ENCODE measurements at places on chromosomes 12 and 14.

- DNase-seq = no peak
These were observed 1.4 kb downstream of the JPH4 start for GRCh38 chr14:23577004-23577681.

DNA sequence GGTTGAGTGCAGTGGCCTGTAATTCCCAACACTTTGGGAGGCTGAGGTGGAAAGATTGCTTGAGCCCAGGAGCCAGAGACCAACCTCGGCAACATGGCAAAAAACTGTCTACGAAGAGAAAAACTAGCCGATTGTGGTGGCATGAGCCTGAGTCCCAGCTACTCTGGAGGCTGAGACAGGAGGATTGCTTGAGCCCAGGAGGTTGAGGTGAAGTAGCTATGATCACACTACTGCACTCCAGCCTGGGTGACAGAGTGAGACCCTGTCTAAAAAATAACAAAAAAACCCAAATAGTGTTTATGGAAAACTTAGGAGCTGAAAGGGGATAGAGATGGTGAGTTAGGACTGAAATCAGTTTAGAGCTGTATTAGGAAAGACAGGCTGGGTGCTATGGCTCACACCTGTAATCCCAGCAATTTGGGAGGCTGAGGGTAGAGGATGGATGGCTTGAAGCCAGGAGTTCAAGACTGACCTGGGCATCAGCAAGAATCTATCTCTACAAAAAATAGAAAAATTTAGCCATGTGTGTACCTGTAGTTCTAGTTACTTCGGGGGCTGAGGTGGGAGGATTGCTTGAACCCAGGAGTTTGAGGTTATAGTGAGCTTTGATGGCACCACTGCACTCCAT is 9.7 kb downstream of the PNN start:
- no peak for DNase-seq

DNA sequence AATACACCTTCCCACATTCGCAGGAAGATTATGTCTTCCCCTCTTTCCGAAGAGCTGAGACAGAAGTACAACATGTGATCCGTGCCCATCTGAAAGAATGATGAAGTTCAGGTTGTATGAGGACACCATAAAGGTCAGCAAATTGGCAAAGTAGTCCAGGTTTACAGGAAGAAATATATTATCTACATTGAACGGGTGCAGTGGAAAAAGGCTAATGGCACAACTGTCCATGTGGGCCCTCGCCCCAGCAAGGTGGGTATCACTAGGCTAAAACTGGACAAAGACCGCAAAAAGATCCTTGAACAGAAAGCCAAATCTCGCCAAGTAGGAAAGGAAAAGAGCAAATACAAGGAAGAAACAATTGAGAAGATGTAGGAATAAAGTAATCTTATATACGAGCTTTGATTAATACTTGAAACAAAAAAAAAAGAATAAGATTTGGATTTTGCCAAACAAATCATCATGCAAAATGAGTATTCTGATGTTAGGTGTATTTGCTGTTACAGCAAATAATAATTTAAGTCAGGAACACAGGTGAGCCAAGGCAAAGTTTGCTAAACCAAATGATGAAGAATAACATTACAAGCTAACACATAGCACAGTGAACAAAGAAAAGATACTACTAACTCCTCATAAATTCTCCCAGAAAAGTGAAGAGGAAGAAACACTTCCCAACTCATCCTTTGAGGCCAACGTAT is 30.6 kb downstream of the FAM186A start:
- no peak for DNase-seq

- no peak for DNase-seq
These were observed 97.5 kb upstream of the FKBP4 start for GRCh38 chr12:2697057-2697800.

DNA sequence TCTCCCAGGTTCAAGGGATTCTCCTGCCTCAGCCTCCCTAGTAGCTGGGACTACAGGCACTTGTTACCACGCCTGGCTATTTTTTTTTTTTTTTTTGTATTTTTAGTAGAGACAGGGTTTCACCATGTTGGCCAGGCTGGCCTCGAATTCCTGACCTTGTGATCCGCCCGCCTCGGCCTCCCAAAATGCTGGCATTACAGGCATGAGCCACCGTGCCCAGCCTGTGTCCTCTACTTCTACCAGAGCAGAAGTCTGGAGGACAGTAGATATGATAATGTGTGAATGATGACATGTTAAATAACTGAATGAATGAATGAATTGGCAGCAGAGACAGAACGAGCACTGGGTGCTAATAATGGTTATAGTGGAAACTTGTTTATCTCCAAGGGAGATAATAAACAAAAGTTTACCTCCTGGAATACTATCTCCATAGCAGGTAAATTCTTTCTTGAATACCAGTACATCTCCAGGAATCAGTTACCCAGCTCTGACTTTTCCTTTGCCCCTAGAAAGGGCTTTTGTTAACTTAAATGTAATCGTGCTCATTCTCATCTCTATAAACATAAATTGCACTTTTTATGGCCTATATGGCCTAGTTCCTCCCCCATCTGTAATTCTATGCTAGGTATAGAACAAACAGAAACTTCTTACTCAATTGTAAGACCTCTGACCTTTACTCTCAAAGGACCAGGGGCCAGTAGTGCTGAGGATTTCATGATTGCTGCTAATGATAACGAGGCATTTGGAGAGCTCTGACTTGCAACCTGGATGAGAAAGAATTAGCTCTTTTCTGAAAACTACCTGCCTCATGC is 7.2 kb upstream of the LGALS3 start:
- no peak for DNase-seq

DNA sequence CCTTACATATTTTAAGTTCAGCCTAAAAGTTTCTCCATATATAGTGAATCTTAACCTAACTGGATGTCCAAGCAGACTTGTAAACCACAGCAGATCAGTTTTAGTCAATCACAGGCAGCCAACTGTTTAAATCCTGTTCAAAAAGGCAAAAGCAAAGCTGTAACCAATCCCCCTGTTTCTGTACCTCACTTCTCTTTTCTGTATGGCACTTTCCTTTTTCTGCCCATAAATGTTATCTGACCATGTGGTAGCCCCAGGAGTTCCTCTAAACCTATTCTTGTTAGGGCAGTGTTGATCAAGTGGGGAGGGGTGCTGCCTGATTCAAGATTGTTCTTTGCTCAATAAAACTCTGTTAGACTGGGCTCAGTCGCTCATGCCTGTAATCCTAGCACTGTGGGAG is 8.5 kb upstream of the DACT1 start:
- no peak for DNase-seq

DNA sequence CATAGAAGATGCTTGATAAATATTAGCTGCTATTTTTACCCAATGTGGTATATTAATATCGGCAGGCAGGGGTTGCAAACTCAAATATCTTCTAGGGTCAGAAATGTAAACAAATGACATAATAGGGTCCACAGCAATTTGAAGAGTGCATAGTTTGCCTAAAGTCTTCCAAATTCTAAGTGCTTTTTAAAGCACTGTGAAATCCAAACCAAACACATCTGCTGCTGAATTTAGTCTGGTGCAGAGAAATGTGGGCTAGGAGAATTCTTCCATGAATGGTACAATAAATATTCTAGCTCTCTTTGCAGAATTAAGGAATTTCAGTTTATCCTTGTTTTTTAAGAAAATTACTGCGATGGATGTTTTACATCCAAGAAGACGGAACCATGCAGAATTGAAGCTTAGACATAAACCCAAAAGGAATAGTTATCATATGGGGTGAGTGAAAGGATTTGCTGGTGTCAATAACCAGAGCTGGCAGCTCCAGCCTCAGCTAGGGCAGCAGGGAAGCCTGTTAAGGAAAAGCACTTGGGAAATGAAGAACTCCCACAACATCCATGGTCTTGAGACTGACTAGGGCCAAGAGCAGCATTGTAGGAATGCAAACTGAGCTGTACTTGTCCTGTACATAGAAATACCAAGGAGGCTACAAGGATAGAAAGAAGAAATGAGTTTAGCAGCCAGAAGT is 65.5 kb downstream of the PTPRR start:
- DNase-seq = no peak

DNA sequence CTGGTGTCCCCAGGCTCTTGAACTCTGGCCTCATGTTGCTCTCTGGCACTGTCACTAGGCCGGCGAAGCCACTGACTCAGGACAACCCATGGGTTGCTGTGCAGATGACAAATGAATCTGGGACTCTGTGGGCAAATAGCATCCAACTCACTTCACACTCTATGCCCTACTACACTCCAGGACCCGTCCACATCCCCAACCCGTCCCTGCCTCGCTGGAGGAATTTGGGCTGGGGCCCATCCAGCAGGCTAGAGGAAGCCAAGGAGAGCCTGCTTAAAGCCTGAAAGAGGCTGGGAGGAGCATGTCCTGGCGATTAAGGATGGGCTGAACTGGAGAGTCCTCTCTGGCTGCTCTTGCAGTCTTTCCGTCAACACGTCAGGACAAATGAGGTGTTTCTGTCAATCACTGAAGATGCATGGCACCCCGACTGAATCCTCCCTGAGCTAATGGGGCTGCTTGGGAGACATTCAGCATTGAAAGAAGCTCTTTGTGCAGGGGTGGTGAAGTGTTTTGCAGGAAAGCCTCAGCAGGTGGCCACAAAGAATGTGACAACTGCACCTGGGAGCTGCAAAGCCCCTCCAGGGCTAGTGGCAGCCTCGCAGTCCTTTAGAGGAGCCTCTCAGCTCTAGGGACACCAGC is 71.7 kb downstream of the ANO2 start:
- DNase-seq = no peak

DNA sequence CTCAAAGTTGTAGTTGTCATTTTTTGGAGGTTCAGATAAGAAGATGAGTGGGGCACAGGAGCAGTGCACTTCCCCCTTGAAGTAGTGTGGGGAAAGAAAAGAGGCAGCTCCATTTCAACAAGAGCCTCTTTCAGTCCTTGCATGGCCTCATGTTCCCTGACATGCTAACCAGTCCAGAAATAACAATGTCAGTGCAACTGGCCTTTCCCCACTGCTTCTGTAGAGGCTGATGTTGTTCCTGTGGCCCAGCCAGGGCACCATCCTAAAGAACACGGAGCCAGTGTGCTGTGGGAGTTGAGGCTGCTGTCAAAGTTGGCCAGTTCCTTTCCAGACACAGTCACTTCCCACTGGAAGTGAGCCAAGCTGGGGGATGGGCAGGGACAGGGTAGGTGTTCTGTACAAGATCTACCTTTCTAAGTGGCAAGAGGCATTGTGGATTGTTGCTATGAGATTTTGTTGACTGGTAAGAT is 77.7 kb upstream of the SLC38A2 start:
- DNase-seq = no peak

- DNase-seq = no peak
These were observed 82.0 kb downstream of the DNAH10 start for GRCh38 chr12:123843912-123844748.

Measured in left forelimb (tissue), 1 donor.